IMR-90 (cell line): ENCODE measurements at places on chromosomes 16 and 17. TPM values are rescaled to one million over a fixed set of nuclear protein-coding genes. Genes with fewer than 3 reads are reported as not detected.

- no peak for DNase-seq
Measured at GRCh38 chr16:88367560-88367959, 15.2 kb upstream of the ZNF469 start.

GRCh38 chr16:86476956-86477534 lies 33.3 kb upstream of the FOXF1 start:
- DNase-seq: no peak

- DNase-seq: peak; percentile 84
Measured at GRCh38 chr17:72850410-72851118, 241.9 kb downstream of the SLC39A11 start.

ETV4 gene
- total RNA-seq: 3.3 and 4.3 TPM in 2 replicates

CORO1A gene
- total RNA-seq: 6.4 and 7.2 TPM in 2 replicates

PRSS22 gene
- not detected in 2 replicates for total RNA-seq
